Stomach (tissue), 19 donors: ENCODE measurements at places on chromosomes 1 and 21.
A peak's percentile ranks its signal among the peaks of the same experiment; 100 is the strongest.

GRCh38 chr1:65691152-65691900, 101.4 kb upstream of the PDE4B start:
- DNase-seq: no peak

DNA sequence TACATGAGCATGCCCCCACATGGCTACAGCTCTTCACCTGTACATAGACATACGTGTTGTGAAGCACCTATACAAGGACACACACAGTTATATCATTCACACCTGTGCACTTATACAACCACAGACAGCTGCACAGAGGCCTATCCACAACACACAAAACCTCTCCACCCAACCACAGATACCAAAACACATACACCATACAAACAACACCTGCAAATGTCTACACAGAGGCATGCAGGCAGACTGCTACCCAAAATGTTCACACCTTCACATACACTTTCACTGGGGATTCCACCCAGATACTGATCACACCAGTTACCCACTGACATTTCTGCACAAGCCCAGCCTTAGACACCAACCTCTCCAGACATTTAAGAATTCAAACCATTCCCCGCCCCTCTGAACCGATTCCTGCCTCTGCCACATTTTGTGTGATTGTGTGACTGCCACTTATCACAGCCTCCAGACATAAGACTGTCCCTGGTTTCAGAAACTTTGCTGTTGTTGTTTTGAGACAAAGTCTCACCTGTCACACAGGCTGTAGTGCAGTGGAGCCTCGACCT, 2.0 kb downstream of the C1orf232 start:
- DNase-seq: no peak

GRCh38 chr1:79235301-79236002, 228.9 kb upstream of the ADGRL4 start:
- peak; percentile 2 for DNase-seq

DNA sequence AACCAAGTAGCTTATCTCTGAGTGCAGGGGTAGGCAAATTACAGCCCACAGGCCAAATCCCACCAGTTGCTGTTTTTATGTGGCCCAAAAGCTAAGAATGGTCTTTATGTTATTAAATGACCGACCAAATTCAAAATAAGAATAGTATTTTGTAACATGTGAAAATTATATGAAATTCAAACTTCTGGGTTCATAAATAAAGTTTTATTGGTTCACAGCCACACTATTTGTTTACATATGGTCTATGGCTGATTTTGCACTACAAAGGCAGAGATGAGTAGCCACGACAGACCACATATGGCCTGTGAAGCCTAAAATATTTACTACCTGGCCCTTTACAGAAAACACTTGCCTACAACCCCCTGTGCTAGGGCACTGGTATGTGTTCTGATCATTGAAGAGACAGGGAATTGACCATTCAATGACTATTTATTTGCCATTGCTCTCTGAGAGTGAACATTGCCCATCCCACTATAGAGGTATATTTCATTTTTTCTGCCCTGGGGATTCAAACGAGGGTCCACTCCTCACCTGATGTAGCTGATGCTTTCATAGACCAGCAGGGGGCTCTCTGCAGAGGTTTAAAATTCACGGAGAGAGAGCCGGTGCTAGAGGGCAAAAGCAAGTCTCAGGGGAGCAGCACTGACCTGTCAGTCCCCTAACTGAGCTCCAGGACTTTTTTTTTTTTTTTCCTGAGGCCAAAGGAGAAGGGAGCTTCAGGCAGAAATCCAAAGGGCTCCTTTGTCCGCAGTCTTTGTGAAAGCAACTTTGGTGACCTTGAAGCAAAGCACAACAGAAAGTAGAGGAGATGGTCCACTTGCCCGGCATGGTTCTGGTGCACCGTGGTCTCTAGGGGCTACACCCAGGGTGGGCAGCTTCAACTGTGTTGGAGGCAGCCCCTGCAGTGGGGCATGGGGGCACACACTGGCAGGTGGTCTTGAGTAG, 7.3 kb upstream of the GNL2 start:
- no peak for DNase-seq

- DNase-seq: no peak
These were observed 182.1 kb downstream of the ETS2 start for GRCh38 chr21:38987633-38988508.

DNA sequence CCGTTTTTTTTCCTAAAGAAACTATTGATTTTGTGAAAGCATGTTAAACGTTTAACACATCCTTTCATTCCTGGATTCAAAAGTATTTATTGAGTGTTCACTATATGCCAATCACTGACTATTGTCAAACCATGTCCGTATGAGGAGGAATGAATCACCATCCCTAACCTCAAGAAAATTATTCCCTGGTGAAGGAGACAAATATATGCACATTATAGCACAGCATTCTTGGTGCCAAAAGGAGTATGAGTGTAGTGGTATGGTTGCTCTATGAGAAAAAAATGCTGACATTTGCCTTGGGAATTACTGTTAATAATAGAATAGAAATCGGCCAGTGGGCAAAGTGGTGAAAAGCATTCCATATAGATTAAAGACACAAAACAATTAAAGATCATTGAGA, 1390.1 kb downstream of the MRPL39 start:
- no peak for DNase-seq

GRCh38 chr1:220787069-220787619, 431 bp downstream of the MTARC1 start:
- DNase-seq: peak; percentile 86

- DNase-seq: no peak
These were observed 48.0 kb upstream of the PARP1 start for GRCh38 chr1:226455843-226456242.

- DNase-seq: no peak
These were observed 6.4 kb downstream of the DSTYK start for GRCh38 chr1:205205055-205205454.

DNA sequence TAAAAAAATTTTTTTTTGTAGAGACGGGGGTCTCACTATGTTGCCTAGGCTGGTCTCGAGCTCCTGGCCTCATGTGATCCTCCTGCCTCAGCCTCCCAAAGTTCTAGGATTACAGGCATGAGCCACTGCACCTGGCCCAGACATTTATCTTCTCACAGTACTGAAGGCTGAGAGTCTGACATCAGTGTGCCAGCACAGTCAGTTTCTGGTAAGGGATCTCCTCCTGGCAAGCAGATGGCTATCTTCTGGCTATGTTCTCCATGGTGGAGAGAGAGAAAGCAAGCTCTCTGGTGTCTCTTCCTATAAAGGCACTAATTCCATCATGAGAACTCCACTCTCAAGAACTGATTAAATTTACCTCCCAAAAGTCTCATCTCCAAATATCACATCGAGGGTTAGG, 57.8 kb upstream of the C1orf185 start:
- no peak for DNase-seq

- peak; percentile 35 for DNase-seq
These were observed 109.2 kb downstream of the DDX20 start for GRCh38 chr1:111864862-111865261.

GRCh38 chr21:31634993-31635392, 24.5 kb upstream of the SOD1 start:
- DNase-seq: no peak

DNA sequence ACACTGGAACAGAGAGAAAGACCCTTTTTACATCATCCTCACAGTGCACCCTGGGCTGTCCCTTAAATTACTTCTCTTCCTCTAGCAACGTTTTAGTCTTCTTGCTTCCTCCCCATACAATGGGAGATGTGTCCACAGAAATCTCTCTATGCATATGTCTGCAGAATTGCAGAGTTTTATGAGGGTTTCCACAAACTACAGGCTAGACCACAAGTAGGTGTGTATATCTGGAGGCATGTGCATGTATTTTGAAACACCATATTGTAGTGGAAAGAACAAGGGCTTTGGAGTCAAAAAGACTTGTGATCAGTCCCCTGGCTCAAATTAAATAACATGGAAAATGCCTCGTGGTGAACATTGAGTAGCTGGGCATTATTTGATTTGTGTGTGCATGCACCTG, 121.3 kb upstream of the IPO9 start:
- no peak for DNase-seq

DNA sequence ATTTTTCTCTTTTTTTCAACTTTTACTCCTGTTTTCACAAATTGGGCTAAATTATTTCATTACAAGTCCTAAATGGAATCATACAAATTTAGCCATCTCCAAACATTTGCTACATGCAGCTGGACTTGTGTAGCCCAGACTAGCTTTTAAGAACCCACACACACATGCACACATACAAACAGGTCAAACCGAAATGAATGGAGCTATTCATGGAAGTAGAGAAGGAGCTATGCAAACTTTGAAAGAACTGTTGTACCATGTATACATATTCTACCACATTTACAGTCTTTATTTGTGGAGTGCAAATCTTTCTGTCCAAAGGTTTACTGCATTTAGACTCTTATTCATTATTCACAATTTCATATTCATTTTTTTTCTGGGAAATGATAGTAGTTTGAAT, 189.1 kb upstream of the RNPC3 start:
- DNase-seq: peak; percentile 58

DNA sequence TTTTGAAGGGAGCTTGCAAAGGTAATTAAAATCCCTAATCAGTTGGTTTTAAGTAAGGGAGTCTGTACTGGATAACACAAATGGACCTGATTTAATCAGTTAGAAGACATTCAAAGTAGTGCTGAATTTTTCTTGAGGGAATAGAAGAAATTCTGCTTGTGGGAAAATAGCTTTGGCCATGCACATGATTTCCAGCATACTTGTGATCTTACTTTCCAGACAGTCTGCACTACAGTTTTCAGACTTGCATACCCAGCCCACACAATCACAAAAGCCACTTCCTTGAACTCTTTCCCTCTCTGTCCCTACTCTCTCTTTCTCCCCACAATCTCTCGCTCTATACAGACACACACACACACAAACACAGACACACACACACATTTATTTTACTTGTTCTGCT, 852.1 kb downstream of the PLA2G4A start:
- no peak for DNase-seq

DNA sequence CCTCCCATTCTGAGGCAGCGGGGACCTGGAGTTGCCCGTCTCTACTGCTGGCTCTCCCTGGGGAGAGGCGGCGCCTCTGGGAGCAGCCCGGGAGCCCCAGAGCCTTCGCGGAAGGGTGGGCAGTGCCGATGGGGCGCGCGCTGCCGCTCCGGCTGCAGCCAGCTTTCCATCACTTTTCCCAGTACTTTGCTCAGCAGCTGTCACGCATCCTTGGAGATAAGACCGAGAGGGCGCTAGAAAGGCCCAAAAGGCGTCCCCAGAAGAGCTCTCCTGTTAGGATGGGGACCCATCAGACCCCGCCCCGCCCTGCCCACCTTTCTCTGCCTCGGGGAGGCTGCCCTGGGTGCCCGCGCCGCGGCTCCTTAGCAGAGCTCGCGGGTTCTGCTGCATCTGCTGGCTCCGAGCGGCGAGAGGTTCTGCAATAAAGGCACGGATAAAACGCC, 534 bp downstream of the KCNH1 start:
- peak; percentile 38 for DNase-seq
